Right cardiac atrium (tissue), 5 donors: ENCODE measurements at places on chromosomes 13 and 19. TPM values are rescaled to one million over a fixed set of nuclear protein-coding genes. Genes with fewer than 3 reads are reported as not detected.

DNA sequence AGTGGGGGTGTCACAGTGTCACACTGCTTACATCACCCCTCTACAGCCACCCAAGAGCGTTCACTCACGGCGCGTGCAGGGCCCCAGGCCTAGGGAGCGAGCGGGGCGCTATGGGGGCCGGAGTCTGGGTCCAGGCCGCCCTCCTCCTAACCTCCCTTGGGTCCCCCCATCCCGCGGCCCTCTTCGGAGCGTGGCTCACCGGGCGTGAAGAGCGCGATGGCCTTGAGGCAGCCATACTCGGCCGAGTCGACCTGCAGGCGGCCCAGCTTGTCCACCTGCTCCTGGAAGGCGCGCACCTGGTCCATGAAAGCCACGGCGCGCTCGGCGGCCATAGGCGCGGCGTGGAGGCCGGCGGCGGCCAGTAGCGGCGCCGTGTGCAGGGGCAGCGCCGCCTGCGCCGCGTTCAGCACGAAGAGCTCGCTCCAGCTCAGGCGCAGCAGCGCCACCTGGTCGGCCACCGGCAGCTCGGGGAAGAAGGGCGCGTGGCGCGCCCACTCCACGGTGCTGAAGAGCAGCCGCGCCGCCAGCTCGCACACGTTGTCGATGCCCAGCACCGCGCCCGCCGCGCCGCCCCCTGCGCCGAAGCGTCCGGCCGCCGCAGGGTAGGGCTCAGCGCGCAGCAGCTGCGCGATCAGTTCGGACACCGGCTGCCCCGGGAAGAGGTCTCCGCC, 9.4 kb downstream of the OCEL1 start:
- DNase-seq, result peak; percentile 80

GRCh38 chr13:37944869-37945442, 75.4 kb upstream of the TRPC4 start:
- DNase-seq, result peak; percentile 25

DNA sequence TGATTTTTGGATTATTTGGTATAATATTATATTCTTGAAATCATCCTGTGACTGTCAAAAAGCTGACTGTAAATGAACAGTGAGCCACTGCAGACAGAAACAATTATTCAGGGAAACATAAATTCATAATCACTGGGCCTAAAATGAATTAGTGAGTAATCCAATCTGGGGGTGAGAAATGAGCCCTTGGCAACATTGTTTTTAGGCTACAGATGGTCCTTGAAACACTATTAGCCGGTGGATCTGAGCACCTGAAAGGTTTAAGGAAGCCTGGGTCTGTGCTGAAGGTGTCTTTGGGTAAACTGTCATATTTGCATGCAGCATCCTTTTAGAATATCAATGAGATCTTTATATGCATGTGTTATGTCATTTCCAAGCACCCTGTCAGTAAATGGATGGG, 290.7 kb downstream of the ATP8A2 start:
- DNase-seq, result no peak

GRCh38 chr13:36685927-36686326, 12.1 kb downstream of the SERTM1 start:
- no peak for DNase-seq

DNA sequence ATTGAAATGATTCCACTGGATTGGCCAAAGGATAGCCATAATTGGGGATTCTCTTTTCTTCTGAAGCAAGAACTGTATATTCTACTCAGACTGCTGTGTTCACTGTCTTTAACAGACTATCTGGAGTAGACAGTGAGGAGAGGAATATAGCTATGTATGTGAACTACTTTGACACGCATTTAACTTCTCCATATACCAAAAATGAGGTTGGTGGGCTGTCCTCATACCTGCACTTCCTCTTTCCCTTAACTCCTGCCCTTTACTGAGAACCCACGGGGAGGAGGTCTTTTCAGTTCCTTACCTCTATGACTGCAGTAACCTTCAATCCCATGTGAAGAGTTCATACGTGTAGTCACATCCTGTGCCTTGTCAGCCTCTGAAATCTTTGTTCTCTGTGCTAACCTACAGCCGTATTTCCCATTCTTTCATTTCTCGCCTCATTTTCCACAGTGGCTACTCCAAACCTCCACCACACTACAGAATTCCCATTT, 305.8 kb downstream of the MTUS2 start:
- DNase-seq, result no peak

DNA sequence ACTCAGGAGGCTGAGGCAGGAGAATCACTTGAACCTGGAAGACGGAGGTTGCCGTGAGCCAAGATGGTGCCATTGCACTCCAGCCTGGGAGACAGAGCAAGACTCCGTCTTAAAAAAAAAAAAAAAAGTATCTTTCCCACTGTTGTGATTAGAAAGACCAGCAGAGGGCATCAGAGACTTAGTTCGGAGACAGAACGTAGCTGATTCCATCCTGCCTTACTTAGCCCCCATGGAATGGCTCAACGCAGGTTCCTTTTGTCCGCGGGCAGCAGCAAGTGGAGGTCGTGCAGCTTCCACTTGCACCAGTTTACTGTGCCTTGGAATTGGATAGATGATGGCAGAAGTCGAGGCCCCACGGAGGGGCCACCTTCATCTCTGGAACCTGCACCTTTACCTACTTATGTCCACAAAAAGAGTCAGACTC, 8.1 kb downstream of the TIMM29 start:
- DNase-seq, result peak; percentile 40

DNA sequence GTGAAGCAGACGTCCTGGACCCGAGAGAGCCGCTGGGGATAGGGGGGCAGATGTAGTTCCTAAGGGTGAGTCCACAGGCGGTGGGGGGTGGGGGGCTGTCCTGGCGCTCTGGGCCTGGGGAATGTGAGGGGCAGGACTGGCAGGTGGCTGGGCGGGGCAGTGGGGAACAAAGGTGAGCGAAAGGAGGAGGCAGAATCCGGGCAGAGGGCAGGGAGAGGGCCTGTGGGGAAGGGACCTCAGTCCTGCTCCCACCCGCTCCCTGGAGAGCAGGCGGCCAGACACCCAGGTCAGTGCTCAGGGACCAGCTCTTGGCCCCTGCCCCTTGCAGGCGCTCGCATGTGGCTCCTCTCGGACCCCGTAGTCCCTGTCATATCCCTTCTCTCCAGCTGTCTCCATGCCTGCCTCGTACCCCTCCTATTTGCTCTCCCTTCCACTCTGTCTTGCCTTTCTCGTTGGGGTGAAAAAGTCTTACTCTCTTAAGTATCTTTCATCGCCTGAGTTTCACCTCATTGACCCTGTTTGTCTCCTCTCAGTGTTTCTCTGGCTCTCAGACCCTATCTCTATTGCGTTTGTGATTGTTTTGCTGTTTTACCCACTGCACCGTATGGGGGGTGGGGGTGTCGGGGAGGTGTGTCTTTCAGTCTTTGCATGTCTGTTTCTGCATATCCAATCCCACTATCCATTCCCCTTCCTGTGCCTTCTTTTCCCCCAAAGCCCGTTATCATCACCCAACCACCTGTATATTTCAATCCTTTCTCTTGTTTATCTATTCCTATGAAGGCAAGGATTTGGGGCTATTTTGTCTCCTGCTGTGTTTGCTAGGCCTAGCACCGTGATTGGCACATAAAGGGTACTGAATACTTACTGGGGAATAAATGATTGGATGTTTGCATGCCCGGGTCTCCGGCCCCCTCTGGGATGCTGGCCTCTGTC, 5.8 kb downstream of the SPHK2 start:
- peak; percentile 74 for DNase-seq

GRCh38 chr19:40617961-40618360, 16.8 kb downstream of the LTBP4 start:
- no peak for DNase-seq

GRCh38 chr19:9456018-9456689, 20.8 kb upstream of the ZNF266 start:
- no peak for DNase-seq

- peak; percentile 82 for DNase-seq
These were observed 1.2 kb downstream of the ZFP36 start for GRCh38 chr19:39407660-39408391.

DNA sequence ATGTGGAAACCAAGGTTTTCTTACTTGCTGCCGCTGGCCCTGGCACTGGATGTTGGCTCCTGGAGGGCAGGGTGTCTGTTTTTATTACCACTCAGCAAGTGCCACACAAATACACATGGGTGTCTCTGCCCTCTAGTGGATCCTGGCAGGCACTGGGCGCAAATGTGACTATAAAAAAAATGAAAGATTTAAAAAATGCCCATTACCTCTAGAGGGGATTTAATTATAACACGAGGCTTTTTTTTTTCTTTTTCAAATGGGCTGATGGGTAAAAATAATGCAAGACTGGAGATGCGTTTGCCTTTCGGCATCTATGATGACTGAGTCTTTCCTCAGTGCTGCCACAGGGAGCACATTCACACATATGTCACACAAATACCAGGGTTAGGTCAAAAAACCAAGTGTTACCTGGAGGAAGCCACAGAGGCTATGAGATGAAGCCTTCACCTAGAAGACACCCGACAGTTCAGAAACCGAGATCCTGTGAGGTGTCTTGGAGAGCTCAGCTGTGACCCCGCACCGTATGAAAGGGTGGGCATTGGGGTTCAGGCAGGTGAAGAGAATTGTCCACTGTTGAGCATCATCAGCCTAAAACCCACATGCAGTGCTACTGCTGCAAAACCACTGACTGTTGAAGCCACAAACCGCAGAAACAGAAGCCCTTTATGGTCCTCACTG, 25.7 kb downstream of the CHAMP1 start:
- no peak for DNase-seq

- no peak for DNase-seq
These were observed 22.7 kb upstream of the POP4 start for GRCh38 chr19:29583196-29583999.

The CLEC17A gene
- not detected for total RNA-seq

The FOXO1 gene
- total RNA-seq, result 21.0 TPM

The ANO8 gene
- 9.2 TPM for total RNA-seq

The GJB2 gene
- not detected for total RNA-seq

The KLF12 gene
- 15.6 TPM for total RNA-seq

The ZNF841 gene
- total RNA-seq, result 17.9 TPM

The CD33 gene
- 6.0 TPM for total RNA-seq

The BRME1 gene
- 0.79 TPM for total RNA-seq

The PSPN gene
- 0.68 TPM for total RNA-seq

The THAP8 gene
- 3.4 TPM for total RNA-seq
